ENCODE measurements at places on chromosomes 4 and X.

DNA sequence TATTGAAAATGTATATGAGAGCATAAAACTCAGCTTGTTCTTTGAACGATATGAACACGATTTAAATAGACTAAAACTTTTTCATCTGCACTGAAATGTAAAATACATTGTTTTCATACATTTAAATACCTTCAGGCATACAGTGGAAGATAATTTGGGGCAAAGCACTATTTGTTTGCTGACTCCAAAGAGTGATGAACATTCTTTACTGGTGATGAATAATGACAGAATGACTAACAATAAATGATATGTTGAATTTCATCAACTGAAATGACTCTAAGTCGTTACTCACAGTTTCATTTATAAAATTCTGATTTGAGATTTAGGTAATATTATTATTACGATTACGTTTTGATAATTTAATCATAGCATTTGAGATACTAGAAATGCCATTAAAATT lies 1160.1 kb downstream of the NLGN4X start:
- no peak for DNase-seq

DNA sequence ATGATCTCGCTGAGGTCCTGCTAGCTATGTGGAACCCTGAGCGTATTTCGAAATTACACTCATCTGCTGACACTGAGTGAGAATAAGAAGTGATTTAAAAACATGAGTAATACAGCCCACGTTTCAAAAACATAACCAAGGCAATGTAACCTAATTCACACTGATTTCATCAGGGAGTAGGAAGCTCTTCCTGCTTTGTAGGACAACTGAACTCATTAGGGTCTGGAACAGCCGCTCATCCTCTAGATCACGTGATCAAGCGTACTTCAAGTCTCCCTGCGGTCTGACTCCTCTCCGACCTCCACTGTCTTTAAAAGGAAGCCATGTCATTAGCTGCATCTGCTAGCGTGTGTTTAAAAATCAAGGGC lies 138.0 kb downstream of the NSUN7 start:
- DNase-seq, result no peak

DNA sequence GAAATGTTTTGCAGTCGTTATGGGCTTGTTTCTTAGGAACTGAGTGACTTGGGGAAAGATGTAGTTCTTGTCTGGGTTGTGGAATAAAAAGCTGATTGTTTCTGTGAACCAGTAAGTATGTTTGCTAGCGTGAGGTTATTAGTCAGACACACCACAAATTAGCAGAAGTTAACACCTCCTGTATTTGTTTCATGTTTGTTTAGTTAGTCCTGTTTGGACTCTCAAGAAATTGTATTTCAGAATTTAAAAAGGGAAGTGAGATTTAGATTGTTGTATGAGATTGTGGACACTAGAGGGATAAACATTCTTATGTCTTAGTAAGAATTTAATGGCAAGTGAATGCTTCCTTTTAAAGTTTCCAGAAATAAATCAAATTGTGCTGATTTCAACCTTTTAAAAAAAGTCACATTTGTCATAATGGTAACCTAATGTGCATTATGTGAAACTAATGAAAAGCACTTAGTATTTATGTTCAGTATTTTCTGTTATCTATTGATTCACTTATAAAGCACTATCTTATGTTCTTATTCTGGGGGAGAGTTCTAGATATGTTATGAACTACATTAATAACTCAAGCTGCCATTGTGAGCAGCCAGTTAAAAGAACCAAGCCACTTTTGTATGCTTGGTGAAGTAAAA lies 25.6 kb downstream of the ATP10D start:
- DNase-seq, result no peak

- no peak for DNase-seq
These were observed 19.0 kb upstream of the PAGE4 start for GRCh38 chrX:49809891-49810632.

DNA sequence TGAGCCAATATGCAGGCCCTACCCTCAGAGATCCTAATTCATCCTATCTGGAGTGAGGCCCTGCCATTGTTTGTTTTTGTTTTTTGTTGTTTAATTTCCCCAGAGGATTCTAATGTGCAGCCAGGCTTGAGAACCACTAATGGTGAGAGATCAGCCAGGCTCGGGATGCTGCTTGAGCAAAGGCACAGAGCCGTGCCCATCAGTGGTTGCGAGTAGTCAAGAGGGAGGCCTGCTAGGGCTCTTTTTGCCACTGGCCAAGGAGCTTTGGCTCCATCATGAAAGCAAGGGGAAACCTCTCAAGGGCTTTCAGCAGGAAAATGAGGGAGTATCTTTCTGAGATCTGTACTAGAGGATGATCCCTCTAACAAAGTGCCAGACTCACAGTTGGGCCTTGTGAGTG lies 2.7 kb downstream of the TCEANC start:
- no peak for DNase-seq

- no peak for DNase-seq
These were observed 39.4 kb downstream of the ADH7 start for GRCh38 chr4:99395595-99396364.
